ENCODE measurements at places on chromosomes 3 and 15.

- peak; percentile 44 for DNase-seq
Measured at GRCh38 chr3:37967260-37967881, 23.2 kb upstream of the VILL start.

- no peak for DNase-seq
Measured at GRCh38 chr3:112671930-112672715, 31.2 kb upstream of the CCDC80 start.

DNA sequence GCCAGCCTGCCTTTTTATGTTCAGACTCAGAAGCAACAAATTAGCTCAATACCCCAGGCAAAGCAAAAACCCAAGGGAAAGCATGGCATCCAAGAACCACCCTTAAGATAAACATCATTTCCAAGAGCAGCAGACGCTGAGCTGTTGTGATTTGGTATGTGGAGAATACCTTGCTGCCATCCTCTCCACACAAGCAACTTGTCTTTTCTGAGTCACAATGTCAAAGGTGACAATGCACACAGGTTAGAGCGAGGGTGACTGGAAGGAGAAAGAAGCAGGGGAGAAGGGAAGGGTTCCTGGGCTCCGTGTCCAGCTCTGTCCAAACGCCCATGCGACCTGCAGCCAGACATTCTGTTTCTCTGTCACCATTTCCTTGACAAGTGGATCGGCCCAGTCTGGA is 6.0 kb downstream of the PCSK6 start:
- DNase-seq, result no peak

DNA sequence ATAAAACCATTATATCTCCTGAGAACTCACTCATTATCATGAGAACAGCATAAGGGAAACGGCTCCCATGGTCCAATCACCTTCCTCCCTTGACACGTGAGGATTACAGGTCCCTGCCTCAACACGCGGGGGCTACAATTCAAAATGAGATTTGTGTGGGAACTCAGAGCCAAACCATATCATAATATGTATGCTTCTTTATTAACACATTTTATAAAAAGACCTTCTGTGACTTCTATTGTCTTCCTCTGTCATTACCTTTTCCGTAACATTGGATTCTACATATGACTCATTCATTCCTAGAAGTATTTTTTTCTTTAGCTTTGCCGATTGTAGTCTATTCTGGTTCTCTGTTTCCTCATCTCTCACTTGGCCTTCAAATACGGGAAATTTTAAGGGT is 267.2 kb upstream of the ROBO1 start:
- DNase-seq, result no peak

DNA sequence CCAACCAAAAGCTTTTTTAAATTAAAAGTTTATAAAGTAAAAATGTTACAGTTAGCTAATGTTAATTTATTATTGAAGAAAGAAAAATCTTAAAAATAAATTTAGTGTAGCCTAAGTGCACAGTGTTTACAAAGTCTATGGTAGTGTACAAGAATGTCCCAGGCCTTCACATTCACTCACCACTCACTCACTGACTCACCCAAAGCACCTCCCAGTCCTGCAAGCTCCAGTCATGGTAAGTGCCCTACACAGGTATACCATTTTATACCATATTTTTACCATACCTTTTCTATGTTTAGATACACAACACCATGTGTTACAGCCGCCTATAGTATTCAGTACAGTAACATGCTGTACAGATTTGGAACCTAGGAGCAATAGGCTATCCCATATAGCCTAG is 29.1 kb downstream of the SSR3 start:
- DNase-seq, result no peak

DNA sequence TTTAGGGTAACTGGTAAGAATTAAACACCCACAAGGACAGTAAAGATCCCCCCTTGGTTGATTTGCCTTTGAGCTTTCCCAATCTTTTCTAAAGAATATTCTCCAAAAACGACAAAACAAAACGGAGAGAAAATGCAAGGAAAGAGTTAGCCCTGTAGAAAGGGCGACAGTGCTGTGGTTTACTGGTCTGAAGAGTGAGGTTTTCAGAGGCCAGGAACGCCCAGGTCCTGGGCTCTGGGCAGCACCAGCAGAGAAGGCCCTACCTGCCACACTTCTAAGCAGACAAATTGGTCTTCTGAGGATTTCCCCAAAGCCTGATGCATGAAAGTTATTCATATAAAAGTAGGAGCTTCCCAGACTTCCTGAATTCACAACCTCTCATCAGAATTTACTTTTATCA is 119.3 kb downstream of the KCNMB2 start:
- DNase-seq, result no peak

DNA sequence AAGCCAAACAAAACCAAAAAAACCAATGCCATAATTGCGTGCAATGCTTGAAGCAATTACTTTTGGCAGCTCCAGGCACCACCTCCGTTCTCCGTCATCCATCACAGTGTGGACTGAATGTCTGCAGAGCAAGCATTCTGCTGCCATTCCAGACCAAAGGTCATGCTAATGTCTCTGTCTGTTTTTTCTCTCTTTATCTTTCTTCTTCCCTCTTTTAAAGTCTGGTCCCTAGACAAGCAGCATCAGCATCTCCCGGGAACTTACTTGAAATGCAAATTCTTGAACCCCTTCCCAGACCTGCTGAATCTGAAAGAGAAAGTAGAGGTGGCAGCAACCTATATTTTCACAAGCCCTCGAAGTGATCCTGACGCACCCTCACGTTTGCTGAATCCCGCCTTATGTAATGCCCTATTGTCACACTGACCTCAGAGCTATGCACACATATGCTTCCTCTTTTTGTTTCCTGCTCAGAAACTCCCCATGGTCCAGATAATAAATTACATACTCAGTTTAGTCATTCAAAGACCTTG is 297.3 kb upstream of the PROK2 start:
- no peak for DNase-seq

DNA sequence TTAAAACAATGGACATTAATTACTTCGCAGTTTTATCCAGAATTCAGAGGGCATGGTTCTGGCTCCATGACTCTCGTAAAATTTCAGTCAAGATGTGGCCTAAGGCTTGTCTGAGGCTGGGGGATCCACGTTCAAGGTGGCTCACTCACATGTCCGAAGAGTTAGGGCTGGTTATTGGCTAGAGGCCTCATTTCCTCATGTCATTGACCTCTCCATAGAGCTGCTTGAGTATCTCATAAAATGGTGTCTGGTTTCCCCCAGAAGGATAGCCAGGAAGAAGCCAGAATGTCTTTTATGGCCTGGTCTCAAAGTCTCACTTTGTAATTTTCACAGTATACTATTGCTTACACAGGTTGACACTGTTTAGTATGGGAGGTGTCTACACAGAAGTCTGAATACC is 67.3 kb upstream of the DCBLD2 start:
- no peak for DNase-seq

DNA sequence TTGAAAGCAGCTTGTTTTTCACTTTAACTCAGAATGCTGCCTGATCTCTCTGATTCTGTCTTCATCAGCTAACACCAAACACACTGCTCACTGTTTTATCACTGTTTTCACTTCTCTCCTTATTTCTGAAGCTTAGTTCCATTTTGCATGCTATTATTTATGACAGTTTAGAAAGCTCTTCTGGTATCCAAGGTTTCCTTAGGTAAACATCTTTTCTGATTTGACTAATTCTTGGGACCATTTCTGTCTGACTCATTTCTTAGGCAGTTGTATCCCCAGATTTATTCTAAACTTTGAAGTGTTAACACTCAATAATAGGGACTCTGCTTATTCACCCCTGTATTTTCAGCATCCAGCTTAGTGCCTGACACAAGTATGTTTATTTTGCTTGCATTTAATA is 167.7 kb downstream of the BCHE start:
- no peak for DNase-seq

- no peak for DNase-seq
Measured at GRCh38 chr15:66505430-66505811, 295 bp downstream of the ZWILCH start.

GRCh38 chr15:88894819-88895767 is at the start of gene HAPLN3:
HAPLN3 (minus strand) TSS chr15:88895544; CDS start chr15:88887298, 8,246 bp downstream.
- peak; percentile 32 for DNase-seq

- no peak for DNase-seq
Measured at GRCh38 chr3:175389560-175389959, 530.4 kb downstream of the NAALADL2 start.

DNA sequence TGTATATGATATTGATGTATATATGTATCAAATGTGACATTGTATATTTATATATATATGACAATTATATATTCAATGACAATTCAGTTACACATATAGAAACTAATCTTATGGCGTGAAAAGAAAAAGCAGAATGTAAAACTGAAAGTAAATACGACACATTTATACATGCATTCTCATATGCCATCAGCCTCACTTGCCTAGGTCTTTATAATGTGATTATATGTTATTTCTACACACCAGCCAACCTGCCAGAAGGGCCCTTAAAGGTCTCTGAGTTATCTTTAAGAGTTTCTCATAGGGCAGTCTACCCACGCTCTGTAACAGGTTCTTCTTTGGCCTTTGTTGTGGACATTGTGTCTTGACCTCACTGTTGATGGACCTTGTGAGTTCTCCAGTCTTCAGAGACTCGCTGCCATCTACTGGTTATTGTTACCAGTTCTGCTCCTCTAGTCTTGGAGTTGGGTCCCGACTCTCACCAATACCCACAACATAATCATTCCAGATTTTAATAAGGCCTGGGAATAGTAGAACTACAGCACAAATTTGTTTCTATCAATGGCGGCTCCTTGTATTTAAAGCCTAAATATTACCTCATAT is 371.5 kb upstream of the GOLIM4 start:
- no peak for DNase-seq

DNA sequence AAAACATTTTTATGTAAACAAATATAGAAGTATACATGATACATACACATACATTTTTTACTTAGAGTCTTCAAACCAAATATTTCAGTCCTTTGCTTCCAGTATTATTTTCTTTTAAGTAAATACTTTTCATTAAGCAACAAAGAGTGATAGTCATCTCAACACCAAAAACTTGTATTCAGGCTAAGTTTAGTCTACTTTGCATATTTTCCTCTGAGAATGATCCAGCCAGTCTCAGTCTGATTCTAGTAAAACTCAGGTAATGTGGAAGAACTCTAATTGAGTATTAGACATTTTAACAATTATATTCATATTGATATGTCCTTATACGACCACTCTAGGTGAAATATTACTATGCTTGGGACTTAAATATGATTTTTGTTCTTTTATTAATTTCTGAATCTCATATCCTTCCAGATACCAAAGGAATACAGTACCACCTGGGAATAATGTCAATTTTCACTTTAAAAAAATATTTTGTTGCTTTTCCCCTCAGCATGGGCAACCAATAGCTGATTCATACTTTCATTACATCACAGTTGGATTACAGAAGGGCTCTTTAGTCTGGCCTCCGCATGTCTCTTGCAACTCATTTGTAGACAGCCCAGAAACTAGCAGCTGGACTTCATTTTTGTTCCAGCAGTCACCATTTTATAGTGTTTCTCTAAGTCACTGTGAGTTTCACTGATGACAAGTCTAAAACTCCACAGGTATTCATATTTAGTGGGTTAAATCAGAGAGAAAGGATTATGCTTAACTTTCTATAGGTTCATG is 390.4 kb downstream of the ZBTB20 start:
- no peak for DNase-seq

- no peak for DNase-seq
Measured at GRCh38 chr3:908839-909238, 184.0 kb upstream of the CNTN6 start.

DNA sequence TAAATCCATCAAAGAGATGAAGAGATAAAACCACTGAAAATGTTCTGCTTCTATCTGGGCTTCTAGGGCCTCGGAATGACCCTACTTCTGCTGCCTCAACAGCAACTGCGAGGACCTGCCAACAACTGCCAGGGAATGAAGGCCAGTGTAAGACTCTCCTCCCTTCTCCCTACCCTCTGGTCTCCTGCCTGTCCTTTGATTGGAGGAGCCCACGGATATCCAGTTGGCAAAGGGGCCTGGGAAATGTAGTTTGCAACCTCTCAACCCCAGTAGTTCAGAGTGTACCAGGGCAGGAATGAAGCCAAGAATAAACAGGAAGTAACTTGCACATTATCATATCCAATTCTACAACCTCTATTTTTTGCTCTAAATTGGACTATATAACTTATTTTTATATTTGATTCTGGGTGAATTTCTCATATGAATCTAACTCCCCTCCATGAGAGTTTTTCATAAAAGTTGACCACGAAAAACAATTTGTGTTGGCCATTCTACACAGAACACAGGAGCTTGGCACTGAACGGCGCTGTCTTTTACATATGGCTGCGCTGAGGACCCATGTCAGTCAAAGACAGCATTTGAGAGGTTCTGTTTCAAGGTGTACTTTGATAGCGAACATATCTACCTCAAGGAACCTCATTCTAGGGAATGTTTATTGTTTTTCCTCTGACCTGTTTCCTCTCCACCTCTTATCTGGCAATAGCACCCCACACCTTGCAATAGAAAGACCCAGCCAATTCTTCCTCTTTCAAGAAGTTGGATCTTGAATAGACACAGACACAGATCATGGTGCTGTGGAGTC is 91.1 kb upstream of the RNF7 start:
- DNase-seq, result no peak

- DNase-seq, result no peak
Measured at GRCh38 chr3:134869153-134869726, 74.2 kb downstream of the EPHB1 start.

- no peak for DNase-seq
Measured at GRCh38 chr3:197835509-197835908, 44.5 kb downstream of the LRCH3 start.

DNA sequence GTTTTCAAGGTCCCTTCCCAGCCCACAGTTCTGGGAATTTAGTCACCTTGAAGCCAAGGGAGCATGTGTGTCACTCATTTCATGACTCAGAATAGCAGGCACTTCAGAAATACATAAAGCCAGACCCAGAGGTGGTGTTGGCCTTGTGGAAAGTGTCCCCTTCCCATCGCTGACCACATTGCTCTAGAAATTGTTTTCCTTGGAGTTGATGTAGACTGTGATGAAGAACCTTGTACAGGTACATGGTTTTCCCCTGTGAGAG is 158.8 kb downstream of the SLCO3A1 start:
- no peak for DNase-seq

DNA sequence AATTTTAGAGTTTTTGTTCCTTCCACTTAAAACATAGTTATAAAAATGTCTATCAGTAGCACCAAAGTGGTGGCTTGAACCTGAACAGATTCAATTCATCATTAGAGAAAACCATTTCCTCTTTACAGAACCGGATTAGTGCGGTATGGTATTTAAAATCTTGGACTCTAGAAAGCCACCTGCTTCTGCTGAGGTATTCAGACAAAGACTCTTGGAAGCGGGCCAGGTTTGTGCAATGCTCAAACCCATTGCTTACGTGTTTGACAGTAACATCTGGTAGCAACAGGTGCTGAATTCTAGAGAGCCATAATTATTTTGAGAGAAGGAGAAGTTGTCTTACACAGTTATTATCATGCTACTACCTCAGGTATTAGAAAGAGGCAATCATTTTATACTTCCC is 290.5 kb downstream of the NAALADL2 start:
- DNase-seq, result no peak

- no peak for DNase-seq
Measured at GRCh38 chr3:151371526-151371925, 13.0 kb downstream of the P2RY12 start.

- no peak for DNase-seq
Measured at GRCh38 chr3:177578488-177578887, 381.2 kb upstream of the TBL1XR1 start.

GRCh38 chr3:176926034-176926433 is 271.2 kb downstream of the TBL1XR1 start:
- DNase-seq, result no peak

- no peak for DNase-seq
Measured at GRCh38 chr15:100997442-100997841, 78.3 kb downstream of the LRRK1 start.

Data from T follicular helper cell (primary cell).